ENCODE measurements at places on chromosomes 7 and 10. TPM values are rescaled to one million over a fixed set of nuclear protein-coding genes. Genes with fewer than 3 reads are reported as not detected.

Gene STEAP1
- 62.2 TPM for total RNA-seq

Gene FAM25A
- not detected for total RNA-seq

Gene CDNF
- total RNA-seq: 2.6 TPM

Gene NFE2L3
- 3.0 TPM for total RNA-seq

Gene ACTR3C
- total RNA-seq: 0.13 TPM

Gene GPR26
- not detected for total RNA-seq

Gene OR2A2
- not detected for total RNA-seq

Gene SHH
- not detected for total RNA-seq

Gene OPN1SW
- not detected for total RNA-seq

Gene TLX1
- not detected for total RNA-seq

Gene NRP1
- total RNA-seq: 335 TPM

Gene PDE6C
- total RNA-seq: not detected

Gene FLNC
- 324 TPM for total RNA-seq

Gene MMRN2
- 6.2 TPM for total RNA-seq

Gene MCM10
- 2.0 TPM for total RNA-seq

Gene LIPM
- total RNA-seq: 0.13 TPM

Gene ZDHHC6
- total RNA-seq: 31.9 TPM

Gene PSMC2
- total RNA-seq: 169 TPM

Gene GCK
- total RNA-seq: 1.4 TPM

Gene CEP41
- 7.5 TPM for total RNA-seq

Gene PAX4
- not detected for total RNA-seq

Gene MEIG1
- 0.46 TPM for total RNA-seq

Gene NRCAM
- 22.6 TPM for total RNA-seq

Gene CUZD1
- total RNA-seq: 0.52 TPM

Gene TMEM130
- total RNA-seq: 1.0 TPM

Gene MRPL32
- 38.7 TPM for total RNA-seq

Gene CALML5
- total RNA-seq: not detected

Gene RASA4
- total RNA-seq: 40.3 TPM

Gene EIF3B
- 189 TPM for total RNA-seq

Gene COL26A1
- not detected for total RNA-seq

Gene CYREN
- total RNA-seq: 42.9 TPM

Gene ARHGEF35
- 1.3 TPM for total RNA-seq

Gene TAS2R41
- total RNA-seq: not detected

Gene IPMK
- 8.5 TPM for total RNA-seq

Gene AZGP1
- total RNA-seq: not detected

Gene ABCB1
- 1.5 TPM for total RNA-seq

Gene DYNC1I1
- 1.5 TPM for total RNA-seq

Gene ARL3
- 7.2 TPM for total RNA-seq

Gene OPN4
- not detected for total RNA-seq

Gene SBDS
- total RNA-seq: 89.3 TPM

Gene MYH16
- total RNA-seq: not detected

Gene ZNF722
- not detected for total RNA-seq

Gene PLA2G12B
- total RNA-seq: not detected

Gene ASZ1
- total RNA-seq: not detected

Gene ADIRF
- 116 TPM for total RNA-seq

Gene DPYSL4
- total RNA-seq: 52.0 TPM

Gene SPRN
- total RNA-seq: 1.6 TPM
